HCEC 1CT (cell line): ENCODE measurements at places on chromosomes 5 and 9.
A peak's percentile ranks its signal among the peaks of the same experiment; 100 is the strongest.

DNA sequence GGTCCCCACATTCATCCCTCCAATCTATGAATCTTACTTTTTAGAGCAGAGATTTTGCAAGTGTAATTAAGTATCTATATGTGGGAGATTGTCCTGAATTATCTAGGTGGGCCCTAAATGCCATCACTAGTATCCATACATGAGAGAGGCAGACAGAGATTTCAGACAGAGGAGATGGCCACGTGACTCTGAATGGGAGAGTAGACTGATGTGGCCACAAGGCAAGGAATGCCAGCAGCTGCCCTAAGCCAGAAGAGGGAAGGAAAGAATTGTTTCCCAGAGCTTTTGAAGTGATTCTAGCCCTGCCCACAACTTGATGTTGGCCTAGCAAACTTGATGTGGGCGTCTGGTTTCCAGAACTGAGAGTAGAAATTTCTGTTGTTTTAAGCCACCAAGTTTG is 90.1 kb upstream of the PCAT7 start:
- DNase-seq: no peak

GRCh38 chr5:98064118-98064685 is 709.3 kb upstream of the RGMB start:
- no peak for DNase-seq

DNA sequence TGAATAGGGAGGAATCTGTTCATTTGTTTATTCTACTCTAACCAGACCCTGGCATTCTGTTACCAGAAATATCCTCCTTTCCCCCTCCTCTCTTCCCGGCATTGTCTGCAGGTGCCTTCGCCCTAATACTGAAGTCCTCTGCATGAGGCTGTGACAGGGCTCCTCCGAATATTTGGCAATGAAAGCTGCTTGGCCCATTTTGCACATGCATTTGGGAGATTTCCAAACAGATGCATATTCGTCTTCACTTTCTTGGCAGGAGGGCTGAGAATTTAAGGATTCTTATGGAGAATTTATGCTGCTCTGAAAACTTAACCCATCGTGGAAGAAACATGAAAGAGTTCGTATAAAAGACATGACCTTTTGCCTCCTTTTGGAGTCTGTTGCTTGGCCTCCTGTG is 484.0 kb downstream of the ZNF608 start:
- DNase-seq: no peak

DNA sequence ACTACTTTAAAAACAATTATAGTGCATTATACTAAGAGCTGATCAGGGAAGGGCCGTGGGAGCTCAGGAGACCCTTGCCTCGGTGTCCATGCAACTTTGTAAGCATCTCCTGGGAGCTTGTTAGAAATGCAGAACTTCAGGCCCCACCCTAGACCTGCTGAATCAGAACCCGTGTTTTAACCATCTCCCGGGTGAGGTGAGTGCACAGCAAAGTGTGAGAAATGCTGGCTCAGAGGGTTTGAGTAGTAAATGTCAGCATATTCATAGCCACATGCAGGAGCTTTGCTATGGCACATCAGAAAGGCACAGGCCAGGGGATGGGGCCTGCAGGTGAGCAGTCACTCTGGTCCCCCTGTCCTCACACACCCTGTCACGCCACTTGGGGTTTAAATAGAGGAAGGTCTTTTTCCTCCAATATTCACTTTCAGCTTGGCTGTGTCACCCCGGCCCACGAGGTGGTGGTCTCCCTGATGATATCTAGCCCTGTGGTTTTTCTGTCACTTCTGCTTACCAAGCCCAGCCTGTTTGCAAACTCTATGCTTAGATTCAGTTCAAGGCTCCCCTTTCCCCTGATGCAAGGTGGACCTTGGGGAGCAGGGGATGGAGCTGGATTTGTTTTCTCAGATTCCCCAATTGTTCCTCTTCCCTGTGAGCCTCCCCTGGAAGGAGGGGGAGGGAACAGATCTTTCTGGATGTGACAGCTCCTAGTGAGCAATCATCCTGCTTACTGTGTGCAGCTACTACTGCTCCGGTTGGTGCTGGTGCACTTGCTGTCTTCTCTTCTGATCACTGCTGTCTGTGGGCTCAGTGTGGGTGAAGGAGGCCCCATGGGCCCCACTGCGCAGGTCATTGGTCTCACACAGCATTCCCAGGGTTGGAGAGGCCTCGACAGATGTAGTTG is 51.8 kb upstream of the TGFBR1 start:
- no peak for DNase-seq

DNA sequence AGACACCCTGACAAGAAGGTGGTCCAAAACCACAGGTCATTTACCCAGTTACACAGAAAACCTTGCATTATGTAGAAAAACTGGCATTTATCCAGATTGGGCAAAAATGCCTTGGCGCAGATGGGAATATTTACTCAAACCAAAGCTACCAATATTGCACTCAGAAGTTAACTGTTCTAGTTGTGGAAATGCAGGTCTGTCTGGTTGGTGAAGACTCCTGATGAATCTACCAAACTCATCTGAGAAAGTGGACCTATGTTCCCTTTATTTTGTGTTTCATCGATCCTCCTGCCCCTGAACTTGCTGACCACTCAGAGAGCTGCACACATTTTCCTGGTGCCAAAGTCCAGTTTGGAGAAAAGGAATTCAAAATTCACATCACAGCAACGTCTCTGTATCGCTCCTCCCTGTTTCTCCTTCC is 85.2 kb upstream of the ALDH1A1 start:
- no peak for DNase-seq

GRCh38 chr9:8014997-8015682 is 215.6 kb upstream of the DMAC1 start:
- DNase-seq: no peak

GRCh38 chr9:115649991-115650472 is 503.6 kb upstream of the PAPPA start:
- peak; percentile 82 for DNase-seq

GRCh38 chr9:6917162-6917561 is 159.4 kb downstream of the KDM4C start:
- no peak for DNase-seq

DNA sequence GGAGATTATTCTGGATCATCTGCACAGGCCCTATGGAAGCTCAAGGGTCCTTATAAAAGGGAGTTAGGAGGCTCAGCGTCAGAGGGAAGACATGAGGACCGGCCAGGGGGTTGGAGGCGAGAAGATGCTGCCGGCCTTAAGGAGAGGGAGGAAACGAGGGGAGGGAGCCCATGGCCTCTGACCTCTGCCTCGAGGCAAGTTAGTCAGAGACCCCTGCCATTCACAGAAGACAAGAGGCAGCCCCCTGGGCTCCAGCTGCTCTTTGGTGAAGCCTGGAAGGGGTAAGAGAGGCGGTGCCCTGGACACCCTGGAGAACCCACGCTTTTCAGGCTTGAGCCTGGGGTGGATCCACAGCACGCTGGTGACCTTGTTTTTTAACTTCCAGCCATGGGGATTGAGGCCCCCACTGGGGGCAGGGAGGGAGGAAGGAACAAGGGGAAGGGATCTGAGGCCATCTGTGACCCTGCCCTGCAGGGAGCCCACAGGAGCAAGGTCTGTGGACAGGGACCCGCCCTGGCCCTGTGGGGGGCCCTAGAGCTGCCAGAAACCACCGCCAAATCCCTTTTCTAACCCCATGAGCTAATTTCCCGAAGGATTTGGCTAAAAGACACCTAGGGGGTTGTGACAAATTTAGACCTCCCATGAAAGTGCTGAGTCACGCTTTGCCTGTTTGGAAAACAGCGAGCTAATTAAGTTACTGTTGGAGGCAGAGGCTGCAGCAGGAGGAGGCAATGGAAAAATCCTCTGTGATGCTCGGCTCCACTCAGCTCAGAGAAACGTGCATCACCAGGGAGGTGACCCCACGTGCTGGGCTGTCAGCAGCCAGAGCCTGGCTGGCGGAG is 49.7 kb downstream of the OLFM1 start:
- no peak for DNase-seq

- DNase-seq: no peak
Observed at GRCh38 chr5:177557041-177557647, 2.8 kb upstream of the FAM193B start.

DNA sequence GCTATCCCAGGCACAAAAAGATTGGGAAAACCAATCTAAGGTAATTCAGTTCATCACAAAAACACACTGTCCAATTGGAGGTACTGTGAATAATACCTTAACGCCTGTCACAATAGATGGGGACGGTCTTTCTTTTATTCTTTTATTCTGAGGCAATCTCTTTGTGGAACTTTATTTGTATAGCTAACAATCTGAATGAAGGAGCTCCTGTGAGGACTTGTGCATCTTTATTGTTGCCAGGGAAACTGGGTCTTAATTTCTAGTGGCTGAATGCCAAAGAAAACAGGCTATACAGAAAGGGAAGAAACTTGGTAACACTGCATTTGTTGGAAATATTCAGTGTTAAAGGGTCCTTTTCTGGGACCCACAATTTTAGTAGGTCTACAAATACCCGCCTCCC is 546.9 kb upstream of the C9orf72 start:
- DNase-seq: no peak

DNA sequence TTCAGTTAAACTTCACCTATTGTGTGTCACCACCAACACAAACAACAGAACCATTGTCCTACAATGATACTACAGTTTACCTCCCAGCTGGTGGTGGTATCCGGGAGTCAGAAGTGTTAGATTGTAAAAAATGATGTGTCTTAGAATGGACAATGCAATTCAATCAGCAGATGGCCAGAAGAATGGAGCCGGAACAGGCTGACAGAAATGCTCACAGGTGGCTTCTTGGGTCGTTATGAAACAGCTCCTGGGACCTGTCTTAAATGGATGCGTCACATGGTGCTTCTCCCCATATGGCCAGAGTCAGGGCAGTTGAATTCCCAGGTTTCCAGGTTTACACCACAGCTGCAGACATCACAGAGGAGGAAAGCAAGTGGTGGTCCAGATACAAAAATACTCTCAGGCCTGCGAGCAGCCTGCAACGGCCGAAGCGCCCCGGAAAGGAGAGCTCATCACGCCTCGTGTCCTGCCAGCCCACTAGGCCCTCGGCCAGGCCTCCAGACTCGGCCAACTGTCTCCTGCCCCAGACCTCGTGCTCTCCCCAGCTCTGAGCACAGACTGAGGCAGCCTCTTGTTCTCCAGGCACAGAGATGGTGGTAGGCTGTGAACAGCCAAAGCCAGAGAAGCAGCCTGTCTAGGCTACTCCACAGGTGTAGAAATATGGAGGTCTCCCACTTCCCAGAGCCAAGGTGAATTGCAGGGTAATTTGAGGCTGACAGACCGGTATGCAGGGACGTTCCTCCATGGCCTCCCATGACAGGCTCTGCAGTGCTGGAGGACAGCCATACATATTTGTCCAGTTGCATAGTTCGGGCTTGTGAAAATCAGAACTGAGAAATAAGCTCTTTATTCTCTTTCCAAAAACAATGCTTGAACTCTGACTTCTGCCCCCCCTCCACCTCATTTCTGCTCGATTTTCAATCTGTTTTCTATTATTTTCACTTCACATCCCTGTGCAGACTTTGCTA is 98.5 kb upstream of the SPATA31C2 start:
- DNase-seq: no peak

DNA sequence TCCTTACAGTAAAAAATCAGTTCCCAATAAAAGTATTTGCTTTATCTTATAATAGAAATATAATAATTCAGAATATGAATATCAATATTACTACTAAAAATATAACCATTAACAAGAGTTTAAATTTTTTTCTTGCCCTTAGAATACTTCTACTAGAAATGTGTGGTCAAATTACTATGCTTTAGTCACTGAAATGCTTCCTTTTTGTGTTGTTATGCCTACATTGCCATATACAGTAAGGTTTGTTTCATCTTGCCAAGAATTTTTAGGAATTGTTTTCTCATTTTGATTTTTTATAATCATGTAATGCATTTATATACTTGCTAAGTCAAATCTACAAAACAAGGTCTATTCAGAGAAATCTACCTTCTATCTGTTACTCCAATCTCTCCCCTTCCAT is 181.7 kb downstream of the CDK5RAP2 start:
- DNase-seq: peak; percentile 17

- DNase-seq: peak; percentile 4
Observed at GRCh38 chr9:132622159-132622558, 39.8 kb downstream of the BARHL1 start.

DNA sequence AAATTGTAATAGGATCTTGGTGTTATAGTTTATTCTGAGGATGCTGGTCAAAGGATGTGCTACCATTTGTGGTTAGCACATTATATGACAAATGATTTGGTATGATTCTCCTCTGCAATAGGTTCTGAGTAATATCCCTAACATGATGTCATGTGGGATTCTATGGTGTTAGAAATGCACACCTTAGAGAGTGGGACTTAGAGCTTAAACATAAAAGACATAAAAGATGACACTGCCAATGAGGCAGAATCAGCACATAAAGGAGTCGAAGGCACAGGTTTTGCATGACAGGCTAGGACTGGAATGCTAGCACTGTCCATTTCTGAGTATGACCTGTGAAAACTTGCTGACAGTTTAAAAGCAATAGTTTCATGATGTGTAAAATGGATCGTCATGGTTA is 100.4 kb downstream of the OSTF1 start:
- DNase-seq: peak; percentile 33

- DNase-seq: peak; percentile 33
Observed at GRCh38 chr9:103731541-103731940, 362.6 kb upstream of the SMC2 start.

DNA sequence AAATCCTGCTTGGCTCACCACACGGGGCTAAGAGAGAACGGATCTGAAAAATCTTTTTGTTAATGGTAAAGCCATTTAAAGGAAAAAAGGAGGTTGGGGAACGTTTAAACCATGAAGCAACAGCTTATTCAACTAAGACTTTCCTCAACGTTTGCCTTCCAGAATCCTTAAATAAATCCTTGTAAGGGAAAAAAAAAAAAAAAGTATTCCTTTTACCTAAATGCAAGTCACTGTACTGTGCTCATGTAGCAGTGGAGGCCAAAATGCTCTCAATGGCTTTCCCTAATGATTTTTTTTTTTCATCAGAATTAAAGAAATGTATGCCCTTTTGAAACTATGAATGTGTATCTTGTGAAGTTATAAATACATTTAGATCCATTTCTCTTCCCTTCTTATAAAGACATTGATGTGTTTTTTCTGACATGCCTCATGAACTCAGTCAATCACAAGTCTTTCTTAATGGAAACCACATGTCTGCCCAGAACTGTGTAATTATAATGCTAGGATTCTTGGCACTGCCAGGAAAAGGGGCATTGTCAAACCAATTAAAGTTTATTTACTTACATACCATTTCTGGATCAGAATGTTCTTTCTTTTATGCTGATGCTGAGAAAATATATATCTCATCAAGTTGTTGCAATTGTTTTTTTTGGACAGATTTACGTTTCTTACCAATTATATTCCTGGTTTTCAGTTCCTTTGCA is 107.5 kb downstream of the EBF1 start:
- no peak for DNase-seq
